ENCODE measurements at places on chromosomes 4 and X.

DNA sequence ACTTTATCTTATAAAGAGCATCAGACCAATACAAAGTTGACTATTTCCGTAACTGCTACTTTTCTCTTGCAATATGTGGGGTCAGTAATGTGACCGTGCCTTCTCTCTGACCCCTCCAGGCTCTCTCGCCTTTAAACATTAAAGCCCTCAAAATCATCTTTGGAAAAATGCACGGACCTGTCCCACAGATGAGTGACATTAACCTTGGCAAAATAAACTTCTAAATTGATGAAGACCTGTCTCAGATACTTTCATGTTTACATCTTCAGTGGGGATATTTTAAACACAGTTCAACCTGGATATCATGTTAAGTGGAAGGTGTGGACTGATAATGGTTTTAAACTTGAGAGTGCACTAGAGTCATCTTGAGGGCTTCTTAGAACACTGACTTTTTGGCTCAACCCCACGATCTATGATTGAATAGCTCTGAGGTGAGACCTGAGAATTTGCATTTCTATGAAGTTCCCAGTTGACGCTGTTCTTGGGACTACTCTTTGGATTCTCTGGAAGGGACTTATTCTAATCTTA is 26.7 kb upstream of the CXCL3 start:
- DNase-seq = no peak

DNA sequence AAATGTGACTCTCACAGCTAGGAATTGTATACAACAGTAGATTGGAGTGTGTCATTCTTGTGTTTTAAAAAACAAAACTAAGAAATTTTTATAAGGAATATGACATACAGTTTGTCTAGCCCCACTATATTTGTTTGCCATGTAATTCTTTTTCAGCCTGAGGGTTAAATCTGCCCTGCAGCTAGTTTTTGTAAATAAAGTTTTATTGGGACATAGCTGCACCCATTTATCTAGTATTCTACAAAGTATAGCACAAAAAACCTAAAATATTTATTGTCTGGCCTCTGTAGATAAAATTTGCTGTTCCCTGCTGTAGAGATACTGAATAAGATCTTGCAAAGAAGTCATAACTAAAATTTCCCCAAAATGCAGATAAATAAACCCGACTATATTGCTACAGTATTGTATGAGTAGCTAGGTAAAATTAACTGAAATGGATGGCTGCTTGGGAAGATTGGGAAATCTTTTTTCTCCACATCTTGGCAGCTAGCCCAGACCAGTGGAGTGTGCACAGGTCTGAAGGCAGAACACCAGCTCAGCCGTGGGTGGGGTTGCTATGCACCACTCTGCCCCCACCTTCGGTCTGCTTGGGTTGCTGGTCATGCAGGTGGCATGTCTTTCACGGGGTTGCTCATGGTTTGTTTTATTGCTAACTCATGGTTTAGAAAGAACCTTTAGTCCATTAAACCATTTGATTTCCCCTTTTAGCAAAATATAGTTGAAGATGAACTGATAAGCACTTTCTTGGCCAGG is 127.9 kb downstream of the KLHL8 start:
- peak; percentile 37 for DNase-seq

- no peak for DNase-seq
Observed at GRCh38 chrX:22159071-22159470, 113.6 kb upstream of the CBLL2 start.

GRCh38 chr4:182835006-182835740 is 82.0 kb downstream of the DCTD start:
- DNase-seq = no peak

DNA sequence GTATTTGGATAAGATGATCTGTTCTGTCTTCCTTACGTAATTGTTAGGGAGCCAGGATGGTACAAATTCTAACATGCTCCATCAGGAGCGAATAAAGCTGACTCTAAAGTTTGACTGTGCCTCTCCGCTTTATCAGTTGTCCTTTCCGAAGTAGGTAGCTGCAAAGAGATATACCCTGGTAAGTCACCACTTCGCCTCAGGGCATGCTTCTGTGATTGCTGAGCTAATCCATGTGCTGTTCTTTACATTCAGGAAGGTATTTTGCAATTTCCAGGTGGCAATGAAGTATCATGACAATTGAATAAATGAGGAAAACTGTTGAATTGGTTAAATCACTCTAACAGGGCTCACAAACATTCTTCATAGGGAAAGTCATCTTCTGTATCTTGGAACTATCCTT is 38.9 kb downstream of the KIT start:
- no peak for DNase-seq

Measured in occipital lobe (tissue), 3 donors.